Left ventricle myocardium superior (tissue), 1 donor: ENCODE measurements at places on chromosomes 5 and 9.

- no peak for DNase-seq
These were observed 195.3 kb downstream of the FBXL7 start for GRCh38 chr5:15695215-15695731.

DNA sequence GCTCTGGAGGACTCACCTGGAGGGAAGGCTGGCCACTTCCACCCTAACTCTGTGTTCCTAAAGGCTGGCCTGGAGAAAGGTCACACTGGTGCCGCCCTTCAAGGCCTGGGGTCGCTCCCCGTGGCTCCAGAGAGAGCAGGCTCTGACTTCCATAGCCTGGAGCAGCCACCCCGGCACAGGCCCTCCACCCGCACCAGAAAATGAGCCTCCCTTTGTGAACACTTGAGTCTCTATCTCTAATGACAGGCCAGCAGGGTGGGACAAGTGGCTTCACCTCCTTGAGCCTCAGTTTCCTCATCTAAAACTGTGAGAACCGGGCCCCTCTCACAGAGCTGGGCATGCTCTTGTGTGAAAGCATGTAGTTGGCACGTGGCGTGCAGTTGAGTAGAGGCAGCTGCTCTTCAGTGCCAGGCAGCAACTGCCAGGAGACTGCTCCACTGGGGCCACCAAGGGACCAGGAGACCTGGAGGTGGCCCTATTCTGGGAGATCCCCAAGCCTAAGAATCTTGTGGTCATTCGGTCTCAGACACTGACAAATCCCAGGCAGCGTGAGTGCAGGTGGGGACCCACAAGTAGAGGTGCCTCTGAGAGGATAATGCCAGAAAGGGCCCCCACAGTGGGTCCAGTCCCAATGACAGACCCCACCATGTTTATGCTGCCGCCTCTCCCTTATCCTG lies 56.7 kb upstream of the GARNL3 start:
- no peak for DNase-seq

- DNase-seq: no peak
These were observed 164.9 kb upstream of the PAPPA start for GRCh38 chr9:115988701-115989100.

GRCh38 chr5:177354711-177355110 lies 3.0 kb upstream of the RGS14 start:
- DNase-seq: no peak

DNA sequence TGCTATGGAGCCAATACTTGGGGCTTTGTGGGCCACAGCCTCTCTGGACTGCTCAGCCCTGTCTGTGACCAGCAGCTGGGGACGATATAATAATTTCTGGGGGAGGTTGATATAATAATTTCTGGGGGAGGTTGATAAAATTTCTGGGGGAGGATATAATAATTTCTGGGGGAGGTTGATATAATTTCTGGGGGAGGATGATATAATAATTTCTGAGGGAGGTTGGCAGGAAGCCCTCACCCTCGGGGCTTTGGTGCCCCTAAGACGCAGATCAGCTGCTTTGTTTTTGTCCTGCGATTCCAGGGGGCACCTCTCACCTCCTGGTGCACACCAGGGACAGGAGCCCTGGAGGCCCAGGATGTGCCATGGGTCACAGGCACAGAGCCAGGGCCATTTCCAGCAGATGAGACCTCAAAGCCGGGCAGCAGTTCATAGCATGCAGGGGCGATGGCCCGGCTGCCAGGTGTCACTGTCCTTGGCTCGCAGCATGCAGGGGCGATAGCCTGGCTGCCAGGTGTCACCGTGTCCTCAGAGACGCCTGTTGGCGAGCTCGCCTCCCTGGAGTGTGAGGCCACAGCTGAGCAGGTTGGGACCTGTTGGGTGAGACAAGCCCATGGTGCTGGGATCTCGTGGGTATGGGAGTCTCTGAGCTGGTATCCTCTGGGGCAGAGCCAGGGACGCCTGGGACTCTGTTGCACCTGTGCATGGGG lies 3.8 kb upstream of the TOR4A start:
- peak; percentile 53 for DNase-seq

GRCh38 chr5:2557435-2557834 lies 194.0 kb downstream of the IRX2 start:
- no peak for DNase-seq

- no peak for DNase-seq
These were observed 1902.2 kb upstream of the C9orf72 start for GRCh38 chr9:29475471-29475870.

- no peak for DNase-seq
These were observed 33.1 kb downstream of the DRD1 start for GRCh38 chr5:175410926-175411325.

DNA sequence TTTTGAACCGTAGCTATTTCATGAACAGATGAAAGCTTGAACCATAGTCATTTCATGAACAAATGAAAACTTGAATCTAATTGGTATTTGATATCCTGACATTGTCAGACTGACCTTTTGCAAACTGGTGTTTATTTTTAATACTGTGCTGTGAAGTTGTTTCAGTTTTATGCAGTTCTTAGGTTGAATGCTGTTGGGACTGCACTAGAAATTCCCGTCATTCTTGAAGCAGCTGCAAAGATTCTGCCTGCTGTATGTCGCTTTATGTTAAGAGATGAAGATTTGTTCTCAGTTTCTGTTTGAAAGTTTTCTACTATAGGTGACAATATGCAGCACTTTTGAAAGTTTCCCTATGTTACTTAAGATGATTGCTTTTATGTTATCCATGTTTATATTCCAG lies 22.5 kb upstream of the FAM120AOS start:
- no peak for DNase-seq

- DNase-seq: no peak
These were observed 68.4 kb downstream of the PDZD2 start for GRCh38 chr5:31707329-31707728.

GRCh38 chr9:119126040-119126439 lies 243.2 kb downstream of the BRINP1 start:
- no peak for DNase-seq

GRCh38 chr9:130422546-130422945 lies 22.2 kb upstream of the ASS1 start:
- no peak for DNase-seq

DNA sequence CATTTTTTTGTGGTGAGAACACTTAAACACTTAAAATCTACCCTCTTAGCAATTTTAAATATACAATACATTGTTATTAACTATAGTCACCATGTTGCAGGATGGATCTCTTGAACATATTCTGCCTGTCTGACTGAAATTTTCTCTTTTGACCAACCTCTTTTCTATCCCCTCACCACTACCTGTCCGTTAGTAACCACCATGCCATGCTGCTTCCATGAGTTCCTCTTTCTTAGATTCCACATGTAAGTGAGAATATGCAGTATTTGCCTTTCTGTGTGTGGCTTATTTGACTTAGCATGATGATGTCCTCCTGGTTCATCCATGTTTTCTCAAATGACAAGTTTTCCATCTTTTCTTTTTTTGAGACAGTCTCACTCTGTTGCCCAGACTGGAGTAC lies 48.5 kb upstream of the NAA35 start:
- no peak for DNase-seq

DNA sequence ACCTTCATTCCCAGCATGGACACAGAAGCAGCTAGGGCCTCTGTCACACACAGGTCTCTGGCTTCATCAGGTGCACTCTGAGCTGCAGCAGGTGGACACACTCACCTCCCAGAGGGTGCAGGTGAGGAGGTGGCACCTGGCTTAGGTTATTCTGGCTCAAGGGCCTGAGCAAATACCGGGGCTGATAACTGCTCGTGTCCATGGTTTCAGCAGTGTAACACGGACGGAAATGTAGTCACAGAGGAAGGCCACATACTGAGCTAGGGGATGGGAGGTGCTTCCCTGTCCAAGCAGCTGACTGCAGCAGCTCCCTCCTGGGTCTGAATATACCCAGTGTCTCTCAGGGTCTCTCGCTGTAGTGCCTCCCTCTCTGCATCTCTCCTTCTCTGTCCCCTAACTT lies 5.7 kb downstream of the PHF2 start:
- DNase-seq: no peak

DNA sequence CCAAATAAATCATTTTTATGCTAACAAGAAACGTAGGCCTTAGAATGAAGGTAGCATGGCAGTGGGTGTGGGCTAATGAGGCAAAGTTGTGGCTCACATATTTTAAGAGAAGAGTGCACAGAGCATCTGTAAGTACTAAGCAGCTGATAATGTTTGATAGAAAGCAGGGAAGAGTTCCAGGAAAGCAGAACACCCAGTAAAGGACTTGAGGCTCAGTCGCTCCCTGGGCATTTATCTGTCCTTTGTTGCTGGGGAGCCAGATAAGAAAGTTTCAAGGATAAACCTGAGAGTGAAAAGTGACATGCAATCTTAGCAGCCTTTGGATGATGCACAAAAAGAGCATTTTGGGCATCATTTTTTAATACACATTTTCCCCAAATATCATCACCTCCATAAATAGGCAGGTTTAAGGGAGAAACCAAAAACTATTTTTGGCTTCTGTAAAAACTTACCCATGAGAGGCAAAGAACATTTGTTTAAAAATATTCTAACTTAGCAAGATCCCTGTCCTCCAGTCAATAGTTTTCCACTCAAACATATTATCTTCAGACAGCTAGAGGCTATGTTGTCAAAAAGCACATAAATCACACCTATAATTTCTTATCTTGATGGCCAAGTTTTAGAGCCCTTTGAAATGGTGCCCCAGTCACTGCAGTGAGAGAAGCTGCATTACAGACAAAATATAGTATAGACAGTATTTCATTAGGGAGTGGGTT lies 3.4 kb downstream of the FREM1 start:
- DNase-seq: no peak

GRCh38 chr5:61613679-61614078 lies 281.6 kb downstream of the ZSWIM6 start:
- no peak for DNase-seq

DNA sequence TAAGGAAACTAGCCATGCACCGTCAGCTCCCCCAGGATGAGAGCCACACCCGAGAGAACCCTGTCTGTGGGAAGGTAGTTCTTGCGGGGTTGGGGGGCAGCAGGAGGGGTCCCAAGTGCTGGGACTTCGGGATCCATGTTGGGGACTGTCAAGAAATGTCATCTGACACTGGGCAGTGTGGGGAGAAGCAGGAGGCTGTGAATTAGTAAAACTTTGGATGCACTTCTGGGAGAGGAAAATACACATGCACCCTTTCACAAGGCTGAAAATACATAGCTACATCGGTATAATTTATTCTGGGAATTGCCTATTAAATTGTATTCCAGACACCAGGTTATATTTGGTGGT lies 109.6 kb upstream of the RPS23 start:
- DNase-seq: no peak

- no peak for DNase-seq
These were observed 3.5 kb downstream of the LMX1B start for GRCh38 chr9:126617003-126617822.

DNA sequence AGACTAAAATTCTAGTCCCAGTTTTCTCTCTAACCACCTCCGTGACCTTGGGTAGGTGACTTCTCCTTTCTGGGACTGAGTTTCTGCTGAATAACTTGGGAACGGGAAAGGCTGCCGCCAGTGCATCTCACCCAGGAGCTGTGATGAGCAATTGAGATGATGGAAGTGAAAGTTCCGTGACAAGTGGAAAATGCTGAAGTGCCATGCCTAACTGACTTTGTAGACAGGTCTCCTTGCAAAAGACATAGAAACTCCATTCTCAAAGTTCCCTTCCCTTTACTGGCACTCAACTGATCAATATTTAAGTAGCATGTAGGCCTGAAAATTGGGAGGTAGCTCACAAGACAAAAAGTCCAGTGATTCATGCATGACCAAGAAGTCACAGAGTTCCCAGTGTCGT lies 6.3 kb upstream of the ADAM19 start:
- DNase-seq: no peak

DNA sequence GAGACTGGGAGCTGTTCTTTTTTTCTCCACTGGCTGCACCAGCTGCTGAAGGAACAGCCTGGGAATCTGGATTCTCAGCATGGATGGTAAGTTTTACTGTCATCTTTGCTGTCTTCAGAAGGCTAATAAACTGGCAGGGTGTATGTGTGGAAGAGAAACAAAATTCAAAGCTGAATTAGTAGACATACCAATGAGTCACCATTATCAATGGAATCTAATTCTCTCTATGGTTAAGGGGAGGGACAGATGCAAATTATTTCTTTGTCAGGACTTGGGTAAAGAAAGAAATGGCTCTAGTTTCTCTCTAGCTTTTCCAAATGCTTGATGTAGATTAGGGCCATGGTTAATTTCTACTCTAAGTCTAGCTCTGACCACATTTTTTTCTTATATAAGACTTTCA lies 154.2 kb downstream of the MPDZ start:
- DNase-seq: no peak

- no peak for DNase-seq
These were observed 19.4 kb downstream of the USP20 start for GRCh38 chr9:129854588-129855110.

DNA sequence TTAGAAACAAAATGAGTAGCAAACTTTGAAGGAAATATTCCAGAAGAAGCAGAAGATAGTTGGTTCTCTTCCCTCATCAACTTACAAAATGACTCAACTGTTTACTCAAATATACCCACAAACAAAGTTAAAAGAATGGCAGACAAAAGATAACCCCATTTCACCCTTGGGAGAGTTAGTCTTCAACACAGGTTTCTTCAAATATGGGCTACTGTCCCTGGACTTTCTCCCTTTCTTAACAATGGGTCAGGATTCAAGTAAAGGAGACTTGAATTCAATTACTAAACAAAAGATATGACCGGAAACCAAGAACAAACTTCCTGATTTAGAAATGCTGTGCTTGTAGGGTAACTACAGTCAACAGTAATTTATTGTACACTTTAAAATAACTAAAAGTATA lies 14.2 kb downstream of the RFX3 start:
- DNase-seq: no peak

DNA sequence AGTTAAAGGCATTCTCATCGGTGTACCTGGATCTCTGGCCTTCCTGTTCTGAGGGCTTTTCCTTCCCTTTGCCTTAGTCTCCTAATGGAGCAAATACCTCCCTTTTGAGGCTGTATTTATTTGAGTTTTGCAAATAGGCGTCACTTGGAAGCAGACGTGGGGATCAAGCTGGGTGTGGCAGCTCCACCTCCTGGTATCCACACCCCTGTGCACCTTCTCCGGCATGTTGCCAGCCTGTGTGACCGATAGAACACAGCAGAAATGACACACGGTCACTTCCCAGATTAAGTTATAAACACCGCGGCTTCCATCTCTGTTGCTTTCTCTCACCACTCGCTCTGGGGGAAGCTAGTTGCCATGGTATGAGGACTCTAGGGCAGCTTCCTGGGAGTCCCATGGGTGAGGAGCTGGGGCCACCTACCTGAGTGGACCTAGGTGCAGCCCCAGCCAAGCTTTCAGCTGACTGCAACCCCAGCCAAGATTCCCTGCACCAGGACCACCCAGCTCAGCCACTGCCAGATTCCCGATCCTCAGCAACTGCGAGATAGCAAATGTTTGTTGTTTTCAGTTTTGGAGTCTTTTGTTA lies 214.4 kb upstream of the MVB12B start:
- no peak for DNase-seq

DNA sequence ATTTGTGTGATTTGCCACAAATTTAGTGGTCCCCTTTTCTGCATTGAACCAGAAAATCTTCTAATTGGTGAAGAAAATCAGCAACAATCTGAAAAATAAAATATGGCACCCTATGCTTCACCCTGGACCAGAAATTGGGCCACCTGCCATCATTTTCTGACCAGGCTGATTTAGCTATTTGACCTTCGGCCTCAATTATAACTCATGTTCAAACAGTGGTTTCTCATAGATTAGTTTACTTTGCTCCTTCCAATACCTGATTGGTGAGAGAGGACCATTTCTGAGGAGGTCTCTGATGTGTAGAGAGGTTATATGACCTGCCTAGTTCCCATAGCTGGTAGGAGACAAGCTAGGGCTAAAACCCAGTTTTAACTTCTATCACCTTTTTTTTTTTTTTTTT lies 59.0 kb downstream of the PTTG1 start:
- no peak for DNase-seq

- no peak for DNase-seq
These were observed 66.8 kb downstream of the ARL15 start for GRCh38 chr5:54243483-54244080.
